Caudate nucleus (tissue), 63 donors: ENCODE measurements at places on chromosomes 5 and 9.

DNA sequence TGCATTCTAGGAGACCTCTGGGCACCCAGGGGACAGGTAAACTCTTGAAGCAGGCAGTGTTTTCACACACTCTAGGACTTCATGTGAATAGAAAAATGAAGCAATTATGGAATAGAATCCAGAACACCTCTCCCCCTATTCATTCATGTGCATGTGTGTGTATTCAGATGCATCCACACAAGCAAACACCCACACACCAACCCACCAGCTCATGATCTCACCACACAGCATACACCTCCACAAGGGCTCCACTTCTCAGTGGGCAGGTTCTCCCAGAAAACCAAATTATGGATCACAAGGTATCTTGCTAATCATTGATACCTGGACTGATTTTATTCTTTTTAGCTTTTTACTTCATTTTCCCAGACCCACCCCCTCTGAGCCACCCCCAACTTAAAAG is 21.2 kb upstream of the HSD17B3 start:
- DNase-seq = no peak

GRCh38 chr5:170584003-170584402 is 80.2 kb downstream of the KCNIP1 start:
- DNase-seq = no peak

- DNase-seq = no peak
Measured at GRCh38 chr5:125446986-125447385, 700.5 kb upstream of the ZNF608 start.

DNA sequence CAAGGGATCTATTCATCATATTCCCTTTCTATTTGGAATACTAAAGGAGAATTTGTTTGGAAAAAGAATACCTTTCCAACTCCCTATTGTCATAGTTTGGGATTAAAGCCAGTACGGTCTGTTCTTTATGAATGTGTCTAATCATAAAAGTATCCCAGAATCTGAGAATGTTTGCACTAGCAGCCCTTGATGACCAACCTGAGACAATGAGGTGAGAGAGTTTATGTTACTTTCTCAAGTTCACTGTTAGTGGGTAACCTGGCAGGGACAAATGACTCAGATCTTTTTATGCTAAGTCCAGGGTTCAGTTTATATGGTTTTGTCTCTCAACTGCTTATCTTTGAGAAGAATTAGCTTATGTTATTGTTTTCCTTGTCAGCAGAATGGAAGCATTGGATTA is 25.3 kb upstream of the TLR4 start:
- DNase-seq = no peak

DNA sequence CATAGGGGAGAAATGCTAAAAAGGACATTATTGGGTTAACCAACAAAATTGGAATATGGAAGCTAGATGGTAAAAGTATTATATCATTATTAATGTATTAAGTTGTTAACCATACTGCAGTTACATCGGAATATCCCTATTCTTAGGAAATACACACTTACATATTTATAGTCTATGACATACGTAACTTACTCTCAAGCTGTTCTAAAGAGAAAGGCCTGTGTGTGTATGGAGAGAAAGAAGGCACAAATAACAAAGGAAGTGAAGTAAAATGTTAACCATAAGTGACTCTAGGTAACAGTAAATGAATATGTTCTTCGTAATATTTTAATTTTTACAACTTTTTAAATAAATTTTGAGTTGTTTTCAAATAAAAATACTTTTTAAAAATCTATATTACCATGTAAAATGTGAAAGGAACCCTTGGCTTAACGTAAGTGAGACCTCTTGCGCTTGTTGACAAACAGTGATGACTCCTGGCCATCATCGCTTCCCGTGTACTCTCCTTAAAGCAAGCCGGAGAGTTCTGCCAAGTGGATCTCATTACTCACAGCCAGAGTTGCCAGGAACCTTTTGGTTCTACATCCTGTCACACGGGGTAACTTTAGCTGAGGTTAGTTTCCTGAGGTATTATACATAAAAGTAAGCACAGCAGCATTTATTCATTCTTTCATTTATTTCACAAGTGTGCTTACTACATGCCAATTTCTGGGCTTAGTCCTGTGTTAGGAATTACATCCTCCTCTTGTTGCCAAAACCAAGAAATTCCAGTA is 165.4 kb downstream of the EPB41L4A start:
- no peak for DNase-seq

- no peak for DNase-seq
Measured at GRCh38 chr5:168525856-168526255, 3.2 kb upstream of the FBLL1 start.

- no peak for DNase-seq
Measured at GRCh38 chr5:4229414-4230292, 634.0 kb downstream of the IRX1 start.

- DNase-seq = no peak
Measured at GRCh38 chr5:67855523-67855922, 360.0 kb upstream of the PIK3R1 start.

DNA sequence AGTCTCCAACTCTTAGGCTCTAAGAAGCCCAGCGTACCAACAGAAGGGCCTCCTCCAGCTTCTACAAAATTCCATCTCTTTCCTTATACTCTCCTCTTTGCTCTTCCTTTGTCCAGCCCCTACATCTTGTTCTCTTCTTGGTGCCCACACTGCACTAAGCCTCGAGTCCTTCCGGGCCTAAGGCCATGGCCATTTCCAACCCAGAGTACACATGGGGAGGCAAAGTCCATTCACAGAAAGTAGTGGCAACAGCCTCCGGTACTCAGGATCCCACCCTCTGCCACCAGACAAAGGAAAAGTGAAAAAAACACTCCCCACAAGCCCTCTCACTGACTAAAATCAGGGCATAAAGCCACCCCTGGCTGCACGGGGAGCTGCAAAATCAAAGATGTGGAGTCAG is 60.3 kb downstream of the SAXO1 start:
- no peak for DNase-seq

DNA sequence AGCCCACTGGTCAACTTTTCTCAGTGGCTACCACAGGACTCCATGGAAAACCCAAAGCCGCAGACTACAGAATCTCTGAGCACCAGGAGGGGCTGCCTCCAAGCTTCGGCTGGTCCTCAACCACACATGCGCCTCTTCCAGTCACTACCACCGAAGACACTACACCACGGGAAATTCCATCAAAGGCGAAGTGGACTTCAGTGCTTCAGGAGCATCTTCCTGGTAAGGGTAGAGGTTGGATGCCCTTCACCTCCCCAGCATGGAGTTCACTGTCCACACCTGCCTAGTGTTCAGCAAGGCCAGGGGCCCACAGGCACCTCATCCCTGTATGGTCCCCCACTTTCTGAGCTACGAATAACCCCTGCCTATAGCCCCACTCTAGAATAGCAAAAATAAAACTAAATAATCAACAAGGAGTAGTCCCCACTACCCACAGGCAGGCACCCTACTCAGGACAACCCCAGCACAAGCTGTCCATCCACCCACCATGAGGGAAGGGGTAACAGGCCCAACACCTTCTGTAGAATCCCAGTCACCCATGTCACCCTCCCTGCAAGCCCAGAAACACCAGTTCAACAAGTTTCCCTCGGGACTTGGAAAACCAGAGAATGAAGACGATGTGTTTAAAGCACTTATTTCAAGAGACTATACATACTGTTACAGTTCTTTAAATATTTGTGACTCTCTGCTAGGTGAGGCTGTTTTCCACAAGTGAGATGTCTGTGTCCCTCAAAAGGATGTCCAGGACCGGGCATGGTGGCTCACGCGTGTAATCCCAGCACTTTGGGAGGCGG is 2.6 kb downstream of the VDAC1 start:
- DNase-seq = no peak

GRCh38 chr9:128323791-128324190 is 1.2 kb downstream of the COQ4 start:
- no peak for DNase-seq

- DNase-seq = no peak
Measured at GRCh38 chr5:113489299-113489698, 1.0 kb upstream of the MCC start.

- no peak for DNase-seq
Measured at GRCh38 chr5:158414780-158415179, 555.8 kb upstream of the CLINT1 start.

- no peak for DNase-seq
Measured at GRCh38 chr9:98821831-98822230, 14.4 kb downstream of the GALNT12 start.

- DNase-seq = no peak
Measured at GRCh38 chr5:43190755-43191603, 1.0 kb upstream of the NIM1K start.

DNA sequence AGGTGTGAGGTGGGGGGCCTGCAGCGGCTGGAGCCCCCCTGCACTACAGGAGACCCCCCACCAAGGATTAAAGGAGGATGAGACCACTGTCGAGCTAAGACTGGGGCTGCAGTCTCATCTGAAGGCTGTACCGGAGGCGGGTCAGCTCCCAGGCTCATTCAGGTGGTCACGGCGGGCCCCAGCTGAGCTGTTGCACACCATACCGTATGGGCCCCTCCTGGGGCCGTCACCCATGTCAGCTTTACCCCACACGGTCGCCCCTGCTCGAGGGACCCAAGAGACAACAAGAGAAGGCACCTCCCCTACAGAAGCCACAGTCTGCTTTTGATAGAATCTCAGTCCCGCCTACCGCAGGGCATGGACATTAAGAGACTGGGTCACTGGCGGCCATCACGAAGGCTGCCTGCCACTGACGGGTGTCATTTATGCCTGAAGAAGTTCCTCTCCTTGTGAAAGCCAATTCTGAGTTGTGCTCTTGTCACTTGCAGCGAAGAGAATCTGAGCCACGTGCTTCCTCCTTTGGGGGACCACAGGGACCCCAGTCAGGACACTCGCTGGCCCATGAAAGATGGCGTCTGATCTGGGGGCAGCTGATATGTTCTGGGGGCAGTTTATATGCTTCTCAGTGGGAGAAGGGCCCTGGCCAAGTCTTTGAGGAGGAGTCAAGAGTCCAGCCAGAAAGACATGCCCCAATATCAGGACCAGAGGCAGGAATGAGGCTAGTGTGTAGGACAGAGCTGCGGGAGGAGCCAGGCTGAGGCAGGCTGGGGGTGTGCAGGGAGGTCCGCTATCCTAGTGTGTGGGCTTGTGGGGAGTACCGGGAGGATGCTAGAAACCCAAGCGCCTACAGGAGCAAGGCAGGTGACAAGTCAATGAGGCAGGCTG is 102.4 kb downstream of the ZNF354C start:
- DNase-seq = no peak

GRCh38 chr9:125593581-125594222 is 113.3 kb downstream of the MAPKAP1 start:
- DNase-seq = no peak

DNA sequence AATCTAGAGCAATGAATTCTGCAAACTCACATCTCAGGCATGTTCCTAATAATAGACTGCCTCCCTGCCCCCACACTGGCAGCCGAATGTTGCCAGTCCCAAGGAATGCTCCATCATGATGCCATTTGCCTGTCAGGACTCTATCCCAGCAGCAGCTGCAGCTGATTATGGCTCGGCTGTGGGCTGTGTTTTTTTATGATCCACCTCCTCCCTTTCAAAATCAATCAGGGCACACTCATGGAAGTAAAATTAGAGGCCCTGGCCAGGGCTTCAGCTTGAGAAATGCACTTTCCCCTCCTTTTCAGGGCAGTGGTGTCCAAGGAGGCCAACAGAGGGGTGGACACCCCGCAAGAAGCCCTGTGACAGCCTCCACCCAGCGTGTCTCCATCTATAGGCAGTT is 176.7 kb upstream of the S1PR3 start:
- DNase-seq = peak; percentile 17

GRCh38 chr9:100355561-100355960 is 2.8 kb upstream of the TEX10 start:
- no peak for DNase-seq

DNA sequence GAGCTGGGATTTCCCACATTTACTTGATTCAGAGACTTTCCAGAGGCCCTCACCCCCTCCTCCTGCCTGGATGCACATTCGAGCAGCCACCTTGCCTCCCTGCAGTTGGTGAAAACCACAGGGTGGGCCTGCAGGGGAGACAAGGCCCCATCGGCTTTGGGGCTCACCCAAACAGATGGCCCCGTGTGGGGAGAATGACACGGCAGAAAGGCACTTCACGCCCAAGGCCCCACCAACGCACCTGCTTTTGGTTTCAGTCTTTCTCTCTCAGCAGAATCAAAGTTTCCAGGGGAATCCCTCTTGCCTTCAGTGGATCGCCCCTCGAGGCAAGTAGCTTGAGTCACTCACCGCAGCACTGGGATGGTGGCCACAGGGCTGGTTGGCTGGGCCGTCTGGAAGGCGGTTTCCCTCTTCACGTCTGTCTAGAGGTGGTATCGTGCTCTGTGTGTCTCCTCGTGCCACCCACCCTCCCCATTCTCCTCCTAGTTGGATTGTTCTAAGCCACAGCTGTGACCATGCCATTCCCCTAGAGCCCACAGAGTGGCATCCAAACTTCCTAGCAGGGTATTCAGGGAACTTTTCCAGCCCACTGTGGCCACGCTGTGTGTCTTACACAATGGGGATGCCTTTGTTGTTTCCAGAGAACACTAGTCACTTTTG is 31.8 kb downstream of the SEC61B start:
- peak; percentile 10 for DNase-seq

DNA sequence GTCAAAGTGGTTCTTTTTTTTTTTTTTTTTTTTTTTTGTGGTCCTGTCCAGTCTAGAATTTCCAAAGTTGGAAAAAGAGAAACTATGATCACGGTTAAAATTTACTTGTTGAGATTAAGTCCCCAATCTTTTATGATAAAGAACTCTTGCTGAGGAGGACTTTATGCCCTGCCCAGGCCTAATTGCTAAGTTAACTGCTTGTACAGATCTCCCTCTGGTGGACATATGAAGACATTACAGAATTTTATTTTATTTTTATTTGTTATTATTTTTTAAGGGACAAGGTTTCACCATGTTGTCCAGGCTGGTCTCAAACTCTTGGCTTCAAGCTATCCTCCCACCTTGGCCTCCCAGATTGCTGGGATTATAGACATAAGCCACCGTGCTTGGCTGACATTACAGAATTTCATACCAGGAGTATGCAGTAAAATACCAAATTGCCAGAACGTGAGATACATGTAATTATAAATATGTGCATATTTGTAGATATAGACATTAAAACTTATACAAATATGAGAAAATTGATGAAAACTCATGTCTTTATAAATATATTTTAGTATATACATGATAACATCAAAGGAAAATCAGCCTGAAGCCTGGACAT is 91.2 kb downstream of the RFK start:
- DNase-seq = no peak

DNA sequence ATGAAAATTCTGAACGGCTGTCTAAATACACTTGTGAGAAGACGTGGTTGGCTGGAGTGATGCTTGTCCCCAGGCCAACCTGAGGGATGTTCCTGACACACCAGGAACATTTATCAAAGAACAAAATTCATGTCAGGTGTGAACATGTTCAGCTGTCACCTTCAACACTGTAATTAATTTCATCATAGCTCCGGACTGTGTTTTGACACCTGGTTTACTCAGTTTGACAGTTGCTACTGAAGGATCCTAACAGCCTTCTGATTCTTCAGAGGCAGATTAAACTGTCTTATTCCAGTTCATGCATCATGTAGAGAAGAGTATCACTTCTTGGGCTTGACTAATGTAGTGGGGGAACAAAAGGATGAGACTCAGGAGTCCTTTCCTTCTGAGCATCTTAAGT is 134.1 kb downstream of the NPR3 start:
- DNase-seq = no peak

- DNase-seq = no peak
Measured at GRCh38 chr5:150122158-150122510, 33.5 kb downstream of the PDGFRB start.
